ENCODE measurements at places on chromosomes 2 and 18.

DNA sequence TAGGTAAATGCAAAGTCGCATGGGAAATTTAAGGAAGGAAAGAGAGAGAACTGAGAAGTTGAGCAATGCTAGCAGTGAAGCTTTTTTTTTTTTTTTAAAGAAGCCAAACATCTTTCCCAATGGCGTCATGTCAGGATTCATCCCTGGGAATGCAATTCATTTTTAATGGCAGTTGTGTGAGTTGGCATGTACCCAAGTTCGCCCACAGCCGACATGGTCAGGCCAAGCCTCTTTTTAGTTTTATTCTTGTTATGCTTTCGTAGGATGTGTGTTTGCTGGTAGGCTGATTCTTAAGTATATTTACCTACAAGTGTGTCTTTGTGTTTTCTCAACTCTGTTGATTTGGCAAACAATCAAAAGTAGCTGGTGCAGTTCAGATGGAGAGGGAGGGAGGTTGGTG, 127.6 kb upstream of the ITGA6 start:
- DNase-seq = no peak

DNA sequence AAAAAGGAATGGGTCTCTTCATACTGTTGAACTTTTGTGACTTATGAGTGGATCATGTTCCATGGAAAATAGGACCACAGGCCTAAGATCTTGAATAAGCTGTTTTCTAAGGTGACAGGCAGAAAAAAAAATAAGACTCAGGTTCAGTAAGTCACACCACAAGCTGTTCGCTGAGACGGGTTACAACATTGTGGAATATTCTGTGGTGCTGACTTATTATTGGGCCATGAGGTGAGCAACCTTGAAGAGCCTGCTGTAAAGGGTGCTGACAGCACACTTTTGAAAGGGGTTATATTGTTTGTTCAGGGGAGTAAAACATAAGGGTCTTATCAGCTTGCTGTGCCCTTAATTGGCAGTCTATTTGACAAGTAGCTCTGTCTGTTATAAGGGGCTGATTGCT, 439.8 kb upstream of the SLC14A2 start:
- no peak for DNase-seq

GRCh38 chr2:103921161-103921560, 932.8 kb upstream of the POU3F3 start:
- DNase-seq = no peak

DNA sequence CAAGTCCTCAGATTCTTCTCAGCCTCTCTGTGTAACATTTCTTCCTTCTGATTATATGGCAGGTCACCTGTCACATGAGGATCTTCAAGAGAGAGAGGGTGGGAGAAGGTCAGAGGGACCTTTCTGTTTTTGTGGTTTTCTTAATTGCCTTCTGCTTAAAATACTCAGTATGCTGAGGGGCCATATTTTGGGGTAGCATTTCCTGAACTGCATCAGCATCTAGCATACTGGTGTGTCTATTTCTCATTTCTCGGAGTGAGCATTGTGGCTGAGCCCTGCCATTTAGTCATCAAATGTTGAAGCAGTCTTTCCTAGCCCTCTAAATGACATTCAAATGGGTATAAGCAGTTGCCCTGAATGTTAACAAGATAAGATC, 162.7 kb downstream of the MYO3B start:
- DNase-seq = no peak

DNA sequence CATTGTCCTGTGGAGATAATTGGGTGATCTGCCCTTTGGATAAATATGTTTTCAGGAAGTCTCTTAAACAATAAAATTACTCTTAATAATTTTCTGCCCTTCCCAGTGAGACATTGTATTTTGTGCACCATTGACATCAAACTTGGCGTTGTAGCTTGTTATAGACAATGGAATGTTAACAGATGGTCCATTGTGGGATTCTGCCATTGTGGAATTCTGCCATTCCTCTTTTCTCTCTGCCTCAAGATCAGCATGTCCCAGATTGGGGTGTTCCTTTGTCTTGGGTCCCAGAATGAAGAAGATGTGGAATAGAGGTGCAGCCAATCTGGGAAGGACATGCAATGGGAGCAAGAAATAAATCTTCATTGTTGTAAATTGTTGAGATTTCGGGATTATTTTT, 15.1 kb upstream of the LDAH start:
- DNase-seq = no peak

DNA sequence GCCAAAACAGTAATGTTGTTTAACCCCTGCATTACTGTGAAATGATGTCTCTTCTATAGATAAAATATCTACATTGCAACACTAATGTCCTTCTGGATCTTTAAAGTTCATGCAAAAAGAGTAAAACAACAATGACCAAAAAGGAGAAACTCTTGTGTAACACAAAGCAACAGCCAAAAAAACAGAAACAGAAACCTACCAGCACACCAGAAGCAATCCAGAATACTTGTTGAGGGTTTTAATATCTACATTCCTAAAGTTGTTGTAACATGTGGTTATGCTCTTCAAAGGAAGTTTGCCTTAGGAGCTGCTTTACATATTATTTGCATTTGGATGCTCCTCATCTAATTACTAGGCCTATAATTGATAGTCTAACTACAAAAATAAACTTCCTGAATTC, 157.2 kb downstream of the BABAM2 start:
- no peak for DNase-seq

DNA sequence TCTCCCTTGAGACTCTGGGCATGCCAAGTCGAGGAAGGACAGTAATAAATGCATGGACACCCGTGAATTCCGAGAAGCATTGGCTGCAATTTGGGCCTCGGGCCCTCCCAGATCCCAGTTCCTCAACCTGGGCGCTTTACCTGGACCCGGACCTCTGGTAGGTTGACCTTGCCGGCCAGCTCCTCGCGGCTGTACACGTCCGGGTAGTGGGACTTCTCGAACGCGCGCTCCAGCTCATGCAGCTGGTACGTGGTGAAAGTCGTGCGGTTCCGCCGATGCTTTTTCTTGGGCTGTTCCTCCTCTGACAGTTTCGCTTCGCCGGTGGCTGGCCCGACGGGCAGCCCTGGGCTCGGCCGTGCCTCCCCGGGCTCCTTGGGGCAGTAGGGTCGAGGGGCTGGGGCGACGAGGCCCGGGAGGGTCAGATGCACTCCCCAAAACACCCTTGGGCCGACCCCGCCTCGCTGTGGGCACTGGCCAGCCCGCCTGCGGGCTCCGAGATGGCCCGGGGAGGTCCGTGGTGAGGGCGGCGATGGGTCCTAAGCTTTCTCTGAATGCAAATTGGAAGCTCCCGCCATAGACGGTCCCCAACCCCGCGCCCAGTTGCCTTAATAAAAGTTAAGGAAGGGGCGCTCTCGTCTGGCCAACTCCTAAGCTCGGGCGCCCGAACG, 899 bp downstream of the RAX start:
- no peak for DNase-seq

DNA sequence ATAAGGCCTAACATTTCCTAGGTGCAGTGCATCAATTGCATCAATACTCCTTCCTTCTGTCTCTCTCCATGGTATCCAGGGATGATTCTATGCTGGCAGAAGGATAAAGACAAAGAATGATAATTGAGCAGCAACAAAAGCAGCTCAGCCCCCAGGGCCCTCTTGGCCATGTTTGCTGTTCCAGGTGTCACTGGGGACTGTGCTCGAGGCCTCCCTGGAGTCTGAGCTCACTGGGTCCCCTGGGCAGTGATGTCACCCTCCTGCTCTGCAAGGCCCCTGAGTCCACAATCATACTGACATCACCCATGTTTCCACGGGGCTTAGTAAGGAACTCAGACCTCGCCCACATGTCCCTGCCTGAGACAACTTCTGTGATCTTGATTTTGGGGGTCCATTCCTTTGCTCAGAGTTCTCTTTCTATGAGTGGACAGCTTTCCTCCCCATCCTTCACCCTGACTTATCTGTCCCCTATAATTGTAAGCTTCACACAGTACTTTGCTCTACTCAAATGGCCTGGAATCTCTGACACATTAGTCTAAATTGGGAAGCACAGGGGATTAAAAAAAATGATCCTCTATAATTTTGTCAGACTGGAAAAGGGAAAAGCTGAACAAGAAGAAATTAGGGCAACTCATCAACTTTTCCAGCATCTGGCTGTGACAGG, 15.8 kb upstream of the EXOC6B start:
- no peak for DNase-seq

DNA sequence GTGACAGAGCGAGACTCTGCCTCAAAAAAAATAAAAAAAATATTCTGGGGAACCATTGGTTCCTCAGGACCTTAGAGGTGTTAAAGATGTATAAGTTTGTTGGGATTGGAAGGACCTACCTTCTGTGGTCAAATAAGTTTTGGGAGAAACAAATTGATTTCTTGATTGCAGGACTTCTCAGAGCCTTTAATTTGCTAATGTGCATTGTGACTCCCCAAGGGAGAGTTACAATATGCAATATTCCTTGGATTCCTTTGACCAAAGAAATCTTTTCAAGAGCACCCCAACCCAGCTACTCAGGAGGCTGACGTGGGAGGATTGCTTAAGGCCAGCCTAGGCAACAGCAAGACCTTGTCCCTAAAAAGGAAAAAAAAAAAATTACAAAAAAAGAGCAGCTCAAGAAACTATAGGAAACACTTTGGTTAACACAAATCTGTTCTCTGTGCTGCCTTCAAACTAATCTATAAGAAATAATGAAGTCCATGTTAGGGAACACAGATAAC, 6.5 kb downstream of the NAGK start:
- no peak for DNase-seq

- no peak for DNase-seq
Measured at GRCh38 chr18:46629361-46629760, 27.7 kb downstream of the LOXHD1 start.

GRCh38 chr18:5975111-5976002, 80.0 kb upstream of the TMEM200C start:
- no peak for DNase-seq

DNA sequence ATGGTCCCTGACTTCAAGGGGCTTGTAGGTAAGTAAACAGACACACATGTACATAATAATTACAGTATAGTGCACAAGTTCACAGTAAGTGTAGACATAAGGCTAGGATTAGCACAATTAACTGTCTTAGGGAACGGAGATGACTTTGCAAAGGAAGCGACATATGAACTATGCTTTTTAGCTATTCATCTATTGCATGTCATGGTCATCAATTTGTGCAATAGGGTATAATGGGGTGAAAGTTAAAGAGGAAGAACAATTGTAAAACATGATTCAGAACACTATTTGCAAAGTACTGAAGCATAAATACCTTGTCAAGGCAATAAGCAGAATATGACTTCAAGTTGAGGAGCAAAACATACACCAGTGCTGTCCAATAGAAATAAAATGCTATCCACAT, 112.3 kb upstream of the SLC8A1 start:
- DNase-seq = no peak

DNA sequence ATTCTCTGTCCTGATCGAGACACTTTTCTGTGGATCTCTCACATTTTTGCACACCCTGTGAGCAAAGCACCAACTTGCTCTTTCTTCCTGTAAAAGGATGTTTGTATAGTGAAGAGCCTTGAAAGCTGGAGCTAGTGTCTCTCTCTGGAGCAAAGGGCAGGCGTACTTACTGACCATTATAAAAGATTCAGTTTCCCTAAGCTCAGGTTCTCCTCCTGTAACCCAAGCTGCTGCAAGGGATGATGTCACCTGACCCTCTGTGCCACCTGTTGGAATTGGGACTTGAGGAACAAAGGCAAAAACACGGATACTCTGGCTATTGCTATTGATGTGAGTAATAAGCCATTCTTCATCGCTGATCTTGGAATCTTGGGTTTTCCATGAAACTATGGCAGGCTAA, 52.6 kb upstream of the NEMP2 start:
- no peak for DNase-seq

GRCh38 chr18:22723773-22724172, 209.4 kb upstream of the RBBP8 start:
- no peak for DNase-seq

DNA sequence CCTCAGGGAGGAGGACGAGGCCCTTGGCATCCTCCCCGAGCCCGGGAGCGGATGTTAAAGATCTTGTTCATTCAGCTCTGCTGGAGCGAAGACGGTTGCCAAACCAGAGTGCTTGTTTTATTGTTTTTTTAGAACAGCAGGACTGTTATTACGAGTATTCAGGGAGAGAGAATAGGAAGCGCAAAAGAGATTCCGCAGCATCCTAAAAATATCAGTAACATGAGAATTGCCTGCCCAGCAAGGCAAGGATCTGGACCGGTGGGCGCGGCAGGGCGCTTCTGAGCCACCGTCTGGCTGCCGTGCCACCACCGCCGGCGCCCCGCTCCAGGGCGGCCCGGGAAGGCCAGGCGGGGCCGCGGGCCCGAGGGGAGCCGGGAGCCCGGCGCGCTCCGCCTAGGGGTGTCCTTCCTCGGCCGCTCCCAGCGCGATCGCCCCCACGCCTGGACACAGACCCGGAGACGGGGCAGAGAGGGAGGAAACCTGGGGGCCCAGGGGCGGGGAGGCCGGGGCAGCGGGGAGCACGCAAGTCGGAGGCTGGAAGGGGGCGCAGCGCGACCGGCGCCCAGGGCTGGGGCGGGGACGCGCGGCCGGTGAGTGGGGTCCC, 843 bp downstream of the CYS1 start:
- DNase-seq = no peak

GRCh38 chr2:153388246-153388645, 90.3 kb downstream of the RPRM start:
- no peak for DNase-seq

DNA sequence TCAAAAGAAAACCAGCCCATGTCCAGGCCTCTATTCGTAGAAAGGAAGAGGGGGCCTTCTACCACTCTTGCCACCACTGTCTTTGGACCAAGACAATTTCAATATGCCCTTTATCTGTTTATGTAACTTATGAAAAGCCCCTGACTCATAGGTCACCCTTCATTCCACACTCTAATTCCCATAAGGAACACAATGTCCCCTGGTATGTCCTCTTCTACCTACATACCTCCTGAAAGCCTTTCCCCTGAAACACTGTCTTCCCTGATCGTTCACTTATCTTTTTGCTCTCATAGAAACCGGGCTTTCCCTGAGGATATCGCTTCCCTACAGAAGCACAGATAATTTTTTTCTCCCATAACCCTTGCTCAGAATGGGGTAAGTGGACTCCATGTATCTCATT, 13.3 kb downstream of the EIF2AK3 start:
- DNase-seq = no peak

DNA sequence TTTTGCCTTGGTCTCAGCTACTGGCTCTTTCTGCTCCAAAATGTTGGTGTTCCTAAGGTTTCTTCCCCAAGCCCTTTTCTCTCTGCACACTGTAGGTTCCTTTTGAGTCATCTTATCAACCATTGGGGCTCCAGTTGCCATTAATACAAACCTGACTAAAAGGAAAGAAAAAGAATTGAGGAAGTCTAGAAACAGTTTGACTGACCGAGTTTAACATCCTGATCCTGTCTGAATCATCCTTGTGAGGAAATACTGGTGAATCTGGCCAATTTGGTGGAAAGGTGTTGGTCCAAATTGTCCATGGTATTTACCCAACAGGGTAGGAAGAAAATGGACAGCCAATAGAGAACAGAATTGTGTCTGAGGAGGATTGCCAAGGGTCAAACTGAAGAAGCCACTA, 38.3 kb downstream of the CRYGD start:
- DNase-seq = no peak

Measured in stimulated activated CD4-positive, alpha-beta T cell treated with anti-CD3 and anti-CD28 coated beads, Interleukin-2, amount 100 ng/mL, for 48 hours (primary cell).